ENCODE measurements at places on chromosomes 1 and 21.

DNA sequence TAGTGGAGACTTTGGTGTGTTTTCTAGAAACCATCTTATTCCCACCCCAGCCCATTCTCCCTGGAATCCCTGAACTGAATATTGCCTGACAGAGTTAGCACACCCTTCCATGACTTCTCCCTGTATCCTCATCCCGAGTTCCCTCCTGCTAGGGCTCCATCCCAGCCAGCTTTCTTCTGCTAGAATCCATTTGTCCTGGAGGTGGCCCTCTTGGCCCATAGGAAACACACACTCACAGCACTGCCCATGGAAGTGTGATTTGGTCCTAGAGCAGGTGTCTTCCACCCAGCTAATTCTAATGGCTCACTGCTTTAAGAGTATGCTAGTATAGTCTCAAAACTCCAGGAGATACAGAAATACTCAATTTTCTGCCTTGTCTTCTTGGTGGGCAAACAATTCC lies 4.1 kb downstream of the KRTAP15-1 start:
- DNase-seq: no peak

DNA sequence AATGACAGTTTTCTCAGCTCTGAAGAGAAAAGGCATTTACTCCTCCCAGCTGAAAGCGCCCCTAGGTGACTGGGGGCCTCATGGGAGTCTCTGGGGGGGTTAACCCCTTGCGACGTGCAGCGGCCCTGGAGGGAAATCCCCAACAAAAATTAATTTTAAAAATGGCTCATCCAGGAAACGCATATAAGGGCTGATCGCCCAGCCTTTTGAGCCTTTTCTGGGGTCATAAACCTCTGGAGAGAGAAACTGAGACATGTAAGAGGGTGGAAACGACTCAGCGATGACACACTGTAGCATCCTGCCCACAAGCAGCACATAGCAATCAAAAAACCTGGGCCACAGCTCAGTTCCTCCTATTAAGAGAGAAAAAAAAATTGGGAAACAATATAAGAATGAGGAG lies 20.4 kb upstream of the HPDL start:
- no peak for DNase-seq

- no peak for DNase-seq
Observed at GRCh38 chr1:58497499-58497898, 49.0 kb downstream of the OMA1 start.

DNA sequence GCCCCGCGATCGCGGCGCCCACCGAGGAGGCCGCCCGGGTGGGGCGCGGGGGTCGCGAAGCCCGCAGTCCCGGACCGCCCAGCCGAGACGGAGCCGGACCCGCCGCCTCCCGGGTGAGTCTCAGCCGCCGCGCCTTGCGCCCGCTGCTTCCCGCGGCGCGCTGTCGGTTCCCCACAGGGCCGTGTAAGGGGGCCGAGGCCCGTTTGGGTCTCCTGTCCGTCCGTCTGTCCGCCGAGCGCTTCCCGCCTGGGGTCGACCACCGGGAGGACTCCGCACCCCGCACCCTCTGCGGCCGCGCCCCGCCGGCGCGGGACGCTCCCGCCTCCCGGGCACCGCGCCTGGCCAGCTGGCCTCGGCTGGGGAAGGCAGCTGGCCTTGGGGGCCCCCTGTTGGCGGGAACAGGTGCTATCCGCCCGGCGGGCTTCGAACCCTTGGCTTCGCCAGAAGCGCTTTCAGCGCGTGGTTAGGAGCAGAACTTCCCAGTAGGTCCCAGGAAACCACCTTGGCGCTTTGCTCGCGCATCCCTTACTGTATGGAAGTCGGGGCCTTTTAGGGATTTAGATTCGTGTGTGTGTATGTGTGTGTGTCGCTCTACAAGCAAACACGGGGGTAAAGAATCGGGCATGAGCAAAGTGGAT lies 414 bp downstream of the TMEM51 start:
- DNase-seq: peak; percentile 71

DNA sequence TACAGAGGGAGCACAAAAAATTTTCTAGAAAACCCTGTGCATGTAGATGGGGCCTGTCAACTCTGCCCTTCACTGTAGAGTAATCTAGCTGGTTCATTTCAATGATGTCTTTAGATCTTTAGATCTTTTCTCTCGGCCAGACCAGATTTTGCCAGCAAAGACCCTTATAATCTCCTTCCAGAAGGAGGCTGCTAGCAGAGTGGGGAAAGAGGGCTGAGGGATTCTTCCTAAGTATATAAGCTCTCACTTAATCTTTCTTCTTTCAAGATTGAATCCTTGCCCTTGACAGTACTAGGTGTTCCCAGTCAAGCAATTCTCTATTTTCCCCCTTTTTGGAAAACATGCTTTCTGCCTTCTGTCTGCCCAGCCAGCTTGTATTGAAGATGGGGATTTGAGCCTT lies 34.3 kb downstream of the BCAS2 start:
- DNase-seq: no peak

- DNase-seq: no peak
Observed at GRCh38 chr1:219397511-219397910, 215.4 kb downstream of the ZC3H11B start.

DNA sequence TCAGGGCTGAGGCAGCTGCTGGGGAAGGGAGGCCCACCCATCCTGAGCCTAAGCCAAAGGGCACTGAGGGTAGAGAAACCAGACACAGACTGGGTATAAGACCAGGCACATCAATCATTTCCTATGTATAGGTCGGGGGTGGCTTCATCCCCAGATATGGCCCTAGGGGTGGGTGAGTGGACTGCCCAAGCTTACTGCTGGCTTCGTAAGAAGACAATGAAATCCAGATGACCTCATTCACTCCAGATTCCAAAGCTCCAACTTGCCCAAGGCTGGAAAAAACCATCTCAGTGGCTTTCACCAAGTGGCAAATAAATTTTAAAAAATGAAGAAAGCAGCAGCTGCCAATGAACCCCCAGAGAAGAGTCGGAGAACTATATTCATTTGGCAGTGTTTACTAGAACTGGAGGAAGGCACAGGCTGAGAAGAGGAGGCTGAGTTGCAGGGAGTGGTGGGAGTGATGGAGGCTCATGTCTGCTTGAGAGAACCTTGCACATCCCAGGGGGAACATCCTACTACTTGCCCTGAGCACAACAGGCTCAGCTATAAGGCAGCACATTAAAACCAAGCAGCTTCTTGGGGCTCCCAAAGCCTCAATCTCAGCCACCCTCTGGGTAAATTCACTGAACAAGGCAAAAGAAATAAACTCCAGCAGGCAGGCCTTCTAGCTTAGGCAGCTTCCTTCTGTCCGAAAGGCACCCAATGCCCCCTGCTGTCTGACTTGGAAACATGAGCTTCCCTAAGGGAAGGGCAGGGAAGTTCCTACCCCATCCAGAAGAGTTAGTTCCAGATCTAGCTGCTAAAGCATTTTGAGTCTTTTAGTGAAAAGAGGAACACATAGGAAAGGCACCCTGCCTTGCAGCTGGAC lies 14.1 kb downstream of the PEA15 start:
- peak; percentile 22 for DNase-seq

GRCh38 chr1:24415910-24416665 lies 486 bp downstream of the NIPAL3 start:
- DNase-seq: peak; percentile 74

- DNase-seq: no peak
Observed at GRCh38 chr21:33099131-33099530, 29.2 kb downstream of the OLIG1 start.

DNA sequence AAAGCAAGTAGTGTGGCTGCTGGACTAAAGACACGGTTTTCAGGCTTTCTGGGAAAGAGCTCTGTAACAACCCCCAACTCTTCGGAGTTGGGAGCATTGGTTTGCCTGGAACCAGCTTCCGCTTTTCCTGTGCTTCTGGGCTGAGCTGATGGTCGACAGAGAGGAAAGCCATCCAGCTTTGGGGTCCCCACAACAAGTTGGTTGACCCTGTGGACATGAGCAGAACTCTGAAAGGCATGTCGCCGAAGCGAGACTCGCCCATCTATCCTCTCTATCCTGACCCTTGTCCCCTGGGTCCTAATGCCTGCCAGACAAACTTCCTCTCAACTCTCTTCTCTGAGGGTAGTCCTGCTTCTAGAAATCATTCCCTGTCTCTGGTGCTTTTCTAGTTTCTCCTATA lies 31.9 kb upstream of the FCGR2A start:
- peak; percentile 16 for DNase-seq
